Ovary (tissue), 10 donors: ENCODE measurements at places on chromosomes 7 and 10.

DNA sequence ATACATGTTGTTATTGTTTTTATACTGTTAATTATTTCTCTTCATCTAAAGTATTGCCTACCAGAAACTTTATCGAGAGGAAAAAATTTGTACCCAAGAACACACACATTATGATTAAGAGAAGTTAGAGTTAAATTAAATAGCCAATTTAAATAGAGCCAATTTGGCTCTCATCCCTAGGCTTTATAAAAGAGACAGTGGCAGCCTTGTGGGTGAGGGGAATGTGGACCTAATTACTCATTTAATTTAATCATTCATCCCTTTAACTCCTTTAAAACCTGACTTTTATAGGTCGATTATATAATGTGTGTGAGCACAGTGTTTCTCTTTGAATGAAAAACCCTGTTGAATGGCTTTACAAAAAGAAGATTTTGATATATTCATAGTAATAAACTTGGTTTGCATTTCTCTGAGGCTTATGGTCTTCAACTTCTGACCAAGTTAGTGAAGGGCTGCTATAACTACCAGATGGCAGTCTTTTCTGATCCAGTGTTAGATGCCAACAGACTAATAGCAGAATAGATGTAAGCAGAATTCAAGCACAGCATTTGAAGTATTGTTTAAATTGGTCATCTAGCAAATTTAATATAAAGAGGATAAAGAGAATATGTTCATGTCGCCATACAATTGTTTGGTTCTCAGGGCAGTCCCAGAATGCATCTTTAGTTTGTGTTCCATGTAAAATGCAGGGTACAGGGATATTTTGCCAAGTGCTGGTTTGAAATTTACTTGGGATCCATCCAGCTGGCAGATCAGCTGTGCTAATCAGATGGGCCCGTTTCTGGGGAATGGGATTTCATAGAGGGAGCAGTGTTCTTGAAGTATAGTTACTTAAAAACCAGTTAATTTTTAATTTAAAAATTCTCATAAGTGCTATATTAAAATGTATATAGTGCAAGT lies 25.3 kb downstream of the ADD3 start:
- no peak for DNase-seq

GRCh38 chr10:86692023-86692514 lies 23.8 kb downstream of the LDB3 start:
- no peak for DNase-seq

GRCh38 chr7:20835111-20835750 lies 48.5 kb upstream of the SP8 start:
- DNase-seq, result no peak

GRCh38 chr7:87058744-87059524 lies 520 bp downstream of the ELAPOR2 start:
- peak; percentile 28 for DNase-seq

DNA sequence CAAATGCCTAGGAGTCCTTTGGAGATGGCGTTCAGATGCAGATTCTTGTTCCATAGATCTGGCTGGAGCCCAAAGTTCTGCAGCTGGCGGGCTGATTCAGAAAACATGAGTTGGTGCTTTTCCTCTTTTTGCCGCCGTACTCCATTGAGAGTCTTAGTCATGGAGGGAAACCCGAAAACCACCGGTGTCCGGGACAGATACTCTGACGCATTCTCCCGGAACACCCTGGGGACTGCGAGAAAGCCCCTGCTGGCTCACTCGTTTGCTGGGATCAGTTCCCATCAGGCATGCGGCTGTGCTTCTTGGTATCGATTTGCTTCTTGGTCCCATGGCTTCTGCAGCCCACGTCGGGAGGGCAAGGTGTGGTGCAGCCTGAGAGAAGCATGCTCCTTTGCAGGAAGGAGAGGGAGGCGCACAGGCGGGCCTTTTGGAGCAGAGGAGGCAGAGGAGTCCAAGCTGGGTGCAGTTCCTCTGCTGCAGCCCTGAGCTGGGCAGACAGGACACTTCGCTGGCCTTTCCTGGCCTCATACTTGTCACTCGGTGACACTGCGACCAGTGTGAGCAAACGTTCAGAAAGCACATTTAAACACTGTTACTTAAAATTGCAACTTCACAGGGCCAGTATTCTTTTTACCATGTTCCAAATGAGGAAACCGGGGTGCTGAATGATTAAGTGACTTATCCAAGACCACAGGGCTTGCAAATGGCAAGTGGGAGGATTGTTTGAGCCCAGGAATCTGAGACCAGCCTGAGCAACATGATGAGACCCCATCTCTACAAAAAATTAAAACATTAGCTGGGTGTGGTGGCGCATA lies 30.6 kb upstream of the PFKFB3 start:
- peak; percentile 47 for DNase-seq

DNA sequence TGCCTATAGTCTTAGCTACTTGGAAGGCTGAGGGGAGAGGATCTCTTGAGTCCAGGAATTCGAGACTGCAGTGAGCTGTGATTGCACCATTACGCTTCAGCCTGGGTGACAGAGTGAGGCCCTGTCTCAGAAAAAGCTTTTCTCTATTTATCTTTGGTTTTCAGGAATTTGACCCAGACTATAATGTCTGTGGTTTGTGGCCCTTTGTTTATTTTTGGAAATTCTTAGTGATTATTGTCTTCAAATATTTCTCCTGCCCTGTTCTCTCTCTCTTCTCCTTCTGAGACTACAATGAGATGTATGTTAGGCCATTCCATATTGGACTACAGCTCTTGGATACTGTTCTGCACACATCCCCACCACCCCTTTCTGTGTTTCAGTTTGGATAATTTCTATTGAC lies 4.7 kb downstream of the MUC12 start:
- no peak for DNase-seq

- DNase-seq, result no peak
These were observed 15.1 kb downstream of the STEAP4 start for GRCh38 chr7:88291398-88292173.

DNA sequence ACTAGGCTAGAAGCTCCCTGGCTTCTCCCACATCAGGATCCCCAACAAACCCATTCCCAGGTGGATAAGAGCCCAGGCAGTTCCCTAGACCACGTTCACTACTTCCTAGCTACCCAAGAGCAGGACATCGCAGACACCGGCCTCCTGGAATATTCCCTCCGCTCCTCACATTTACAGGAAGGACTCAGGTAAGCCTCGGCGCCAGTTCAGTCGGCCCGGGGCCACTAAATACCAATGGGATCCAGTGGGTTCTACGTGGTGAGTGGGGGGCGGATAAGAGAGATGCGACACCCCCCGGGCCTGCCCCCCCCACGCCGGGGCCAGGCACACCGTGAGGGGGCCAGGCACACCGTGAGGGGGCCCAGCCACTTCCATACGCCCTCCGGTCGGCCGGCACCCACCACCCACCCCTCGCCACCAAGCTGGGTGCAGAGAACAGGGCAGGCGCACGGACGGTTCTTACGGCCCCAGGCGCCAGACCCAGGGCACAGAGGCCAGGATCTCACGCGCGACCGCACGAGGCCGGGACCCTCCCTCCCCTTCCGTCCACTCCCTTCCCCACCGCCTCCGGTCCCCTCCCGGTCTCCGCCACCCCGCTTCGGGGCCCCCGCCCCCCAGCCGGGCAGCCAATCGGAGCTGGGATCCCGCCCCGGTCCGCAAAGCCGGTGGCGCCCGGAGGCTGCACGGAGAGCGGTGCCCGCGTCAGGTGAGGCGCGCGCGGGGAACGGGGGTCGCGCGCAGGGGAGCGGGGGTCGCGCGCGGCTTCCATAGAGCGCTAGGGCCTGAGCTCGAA lies at the start of gene BLVRA:
BLVRA (plus strand) TSS at position 652 of the 793 bp plus-strand sequence. CDS start 12,479 bp downstream, outside the sequence.
- DNase-seq, result peak; percentile 76

GRCh38 chr7:37131855-37132254 lies 316.8 kb downstream of the ELMO1 start:
- DNase-seq, result no peak

GRCh38 chr10:99981581-99982199 lies 28.1 kb downstream of the DNMBP start:
- DNase-seq, result no peak

DNA sequence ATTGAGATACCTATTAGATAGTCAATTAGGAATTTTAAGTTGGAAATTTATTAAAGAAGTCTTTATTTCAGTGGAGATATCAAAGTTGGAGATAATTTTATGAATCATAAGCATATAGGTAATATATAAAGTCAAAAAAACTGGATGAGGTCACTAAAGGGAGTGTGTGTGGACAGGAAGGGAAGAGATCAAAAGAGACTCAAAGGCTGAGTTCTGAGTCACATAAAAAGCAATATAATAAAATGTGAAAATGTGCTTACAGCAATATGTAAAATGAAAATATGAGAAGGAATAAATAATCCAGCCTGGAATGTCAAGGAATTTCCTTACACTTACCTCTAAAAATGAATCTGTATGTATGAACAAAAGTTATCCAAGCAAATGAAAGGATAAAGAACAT lies 583.3 kb upstream of the SORCS1 start:
- no peak for DNase-seq

GRCh38 chr7:31373337-31374289 lies 33.1 kb upstream of the NEUROD6 start:
- DNase-seq, result no peak

GRCh38 chr10:98377001-98377400 lies 38.0 kb downstream of the PYROXD2 start:
- DNase-seq, result no peak

GRCh38 chr10:86538547-86538946 lies 17.0 kb upstream of the WAPL start:
- no peak for DNase-seq

GRCh38 chr7:1645071-1645409 lies 25.0 kb upstream of the ELFN1 start:
- DNase-seq, result no peak

DNA sequence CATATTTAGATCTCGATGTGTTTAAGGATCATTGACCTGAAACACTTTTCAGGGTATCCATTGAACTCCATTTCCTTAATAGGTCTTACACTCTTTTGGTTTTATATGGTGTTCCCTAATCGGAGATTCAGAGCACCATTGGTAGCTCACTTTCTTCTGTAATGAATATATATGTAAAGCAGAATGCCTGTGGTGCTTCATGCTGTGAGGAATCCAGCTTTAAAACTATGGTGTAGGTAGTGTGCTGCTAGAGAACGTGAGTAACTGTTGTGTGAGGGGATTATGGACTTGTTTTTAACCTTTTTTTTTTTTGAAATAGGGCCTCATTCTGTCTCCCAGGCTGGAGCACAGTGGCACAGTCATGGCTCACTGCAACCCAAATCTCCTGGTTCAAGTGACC lies 376.9 kb upstream of the LRGUK start:
- no peak for DNase-seq

DNA sequence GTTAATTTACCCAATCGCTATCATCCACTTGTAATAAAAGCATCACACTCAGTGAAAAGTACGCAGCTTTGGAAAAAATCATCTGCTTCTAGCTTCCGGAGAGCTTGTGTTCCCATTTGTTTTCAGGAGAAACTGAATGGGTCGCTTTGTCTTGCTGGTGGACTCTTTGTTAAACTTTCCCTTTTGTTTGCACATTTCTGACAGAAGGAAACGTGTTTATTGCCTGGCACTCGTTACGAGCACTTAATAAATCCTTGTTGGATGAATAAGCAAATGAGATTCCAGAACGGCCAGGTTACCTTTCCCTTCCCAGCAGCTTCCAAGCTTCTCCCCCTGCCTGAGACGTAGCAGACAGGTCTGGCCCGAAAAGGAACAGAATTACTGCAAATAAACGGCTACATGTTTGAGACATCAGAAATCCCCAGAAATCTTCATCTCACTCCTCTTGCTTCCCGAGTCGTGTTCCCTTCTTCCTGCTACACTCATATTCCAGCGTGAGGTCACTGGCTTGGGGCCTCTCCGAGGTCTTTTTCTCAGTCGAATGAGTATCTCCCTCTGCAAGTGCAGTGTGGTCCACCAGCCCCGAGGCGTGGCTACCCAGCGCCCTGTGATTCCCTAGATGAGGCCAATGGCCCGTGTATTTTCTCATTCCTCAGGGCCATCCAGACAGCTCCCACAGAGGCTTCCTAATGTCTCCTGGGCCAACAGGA lies 167.2 kb downstream of the FRMD4A start:
- DNase-seq, result no peak

DNA sequence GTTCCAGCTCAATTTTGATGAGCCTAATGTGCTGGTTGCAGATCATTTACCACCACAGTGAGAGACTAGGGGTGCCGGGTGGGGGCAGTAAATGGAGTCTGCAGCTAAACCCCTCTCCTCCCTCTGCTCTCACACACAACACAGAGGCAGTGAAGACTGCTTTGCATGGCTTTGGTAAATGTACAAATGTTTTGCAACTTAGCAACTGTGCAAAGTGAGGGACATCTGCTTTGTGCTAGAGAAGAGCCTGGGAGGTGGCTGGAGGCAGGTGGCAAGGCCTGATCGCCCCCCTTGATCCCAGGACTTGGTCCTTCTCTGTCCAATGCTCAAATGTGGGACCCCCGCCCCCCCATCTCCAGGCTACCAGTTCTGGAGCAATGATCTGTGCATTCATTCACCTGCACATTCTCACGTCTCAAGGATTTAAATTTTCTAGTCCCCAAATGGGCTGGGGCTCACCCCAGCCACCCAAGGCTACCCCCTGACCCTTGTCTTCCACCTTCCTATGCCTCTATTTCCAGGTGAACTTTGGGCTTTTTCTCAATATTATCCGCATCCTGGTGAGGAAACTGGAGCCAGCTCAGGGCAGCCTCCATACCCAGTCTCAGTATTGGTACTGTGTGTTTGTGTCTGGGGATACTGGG lies 11.6 kb downstream of the GHRHR start:
- DNase-seq, result no peak

- DNase-seq, result no peak
These were observed 242.5 kb upstream of the TMEM229A start for GRCh38 chr7:124275411-124275810.

- no peak for DNase-seq
These were observed 43.8 kb downstream of the ETV1 start for GRCh38 chr7:13945670-13946069.

DNA sequence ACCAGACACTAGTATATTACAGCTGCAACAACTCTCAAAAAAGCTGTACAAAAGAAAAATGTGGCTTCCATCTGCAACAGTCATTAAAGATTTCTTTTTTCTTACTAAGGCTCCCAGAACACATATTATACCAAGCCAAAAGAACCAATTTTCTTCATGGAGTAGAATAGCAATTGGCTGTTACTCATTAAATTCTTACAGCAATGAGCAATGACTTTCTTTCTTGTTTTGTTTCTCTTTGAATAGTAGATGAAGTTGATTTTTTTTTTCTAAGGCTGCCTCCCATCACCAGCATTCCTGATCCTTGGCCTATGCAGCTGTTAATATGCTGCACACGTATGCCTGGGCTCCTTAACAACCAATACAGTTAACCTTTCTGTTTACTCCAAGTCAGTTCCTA lies 36.6 kb upstream of the SPOCK2 start:
- DNase-seq, result no peak

DNA sequence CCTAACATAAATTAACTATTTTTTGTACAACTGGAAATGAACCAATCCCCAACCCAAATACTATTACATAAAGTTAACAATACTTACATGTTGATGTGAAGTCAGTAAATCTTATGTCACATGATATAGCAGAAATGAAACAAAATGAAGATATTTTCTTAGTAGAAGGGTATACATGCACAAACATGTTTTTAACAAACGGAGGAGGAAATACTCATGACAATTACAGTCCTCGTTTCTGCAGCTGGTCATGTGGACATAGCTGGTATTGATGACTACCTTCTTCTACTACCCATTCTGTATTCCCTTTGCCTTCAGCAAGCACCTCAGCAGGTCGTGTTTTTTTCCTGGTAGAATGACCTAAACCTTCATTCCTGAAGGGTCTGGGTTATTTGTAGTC lies 252.3 kb downstream of the HTR7 start:
- no peak for DNase-seq
